ENCODE measurements at places on chromosomes 16 and 17. TPM values are rescaled to one million over a fixed set of nuclear protein-coding genes. Genes with fewer than 3 reads are reported as not detected.

The STH gene
- total RNA-seq = not detected

The TOX3 gene
- not detected for total RNA-seq

The WNT9B gene
- total RNA-seq = 5.6 TPM

The BRD7 gene
- total RNA-seq = 17.7 TPM

The CCL3 gene
- total RNA-seq = not detected

The CHST5 gene
- total RNA-seq = not detected

The CNTNAP1 gene
- 10.5 TPM for total RNA-seq

The CD300H gene
- total RNA-seq = not detected

The ZNF423 gene
- total RNA-seq = 42.9 TPM

The UBE2Z gene
- total RNA-seq = 68.8 TPM

- no peak for DNase-seq
Observed at GRCh38 chr17:3038941-3039340, 24.5 kb downstream of the OR1D5 start.

- DNase-seq = no peak
Observed at GRCh38 chr17:32769846-32770245, 107.1 kb downstream of the MYO1D start.

- no peak for DNase-seq
Observed at GRCh38 chr17:80667462-80668277, 123.0 kb downstream of the RPTOR start.

DNA sequence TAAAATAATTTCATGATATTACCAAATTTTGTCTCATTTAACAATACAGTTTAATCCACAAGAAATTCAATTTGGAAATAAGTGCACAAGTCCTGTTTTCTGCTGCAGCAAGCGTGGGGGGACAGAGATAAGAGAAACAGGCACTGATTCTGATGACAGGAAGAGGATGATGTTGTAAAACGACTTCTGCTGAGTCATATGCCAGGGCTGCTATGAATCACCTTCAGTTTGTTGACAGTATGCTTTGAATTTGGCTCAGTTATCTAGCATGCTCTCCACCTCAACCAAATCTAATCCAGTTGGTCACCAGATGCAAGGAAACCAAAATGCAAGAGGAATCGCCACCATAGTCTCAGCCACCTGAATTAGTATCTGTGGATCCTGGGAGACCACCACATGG lies 244.1 kb upstream of the MON1B start:
- no peak for DNase-seq

DNA sequence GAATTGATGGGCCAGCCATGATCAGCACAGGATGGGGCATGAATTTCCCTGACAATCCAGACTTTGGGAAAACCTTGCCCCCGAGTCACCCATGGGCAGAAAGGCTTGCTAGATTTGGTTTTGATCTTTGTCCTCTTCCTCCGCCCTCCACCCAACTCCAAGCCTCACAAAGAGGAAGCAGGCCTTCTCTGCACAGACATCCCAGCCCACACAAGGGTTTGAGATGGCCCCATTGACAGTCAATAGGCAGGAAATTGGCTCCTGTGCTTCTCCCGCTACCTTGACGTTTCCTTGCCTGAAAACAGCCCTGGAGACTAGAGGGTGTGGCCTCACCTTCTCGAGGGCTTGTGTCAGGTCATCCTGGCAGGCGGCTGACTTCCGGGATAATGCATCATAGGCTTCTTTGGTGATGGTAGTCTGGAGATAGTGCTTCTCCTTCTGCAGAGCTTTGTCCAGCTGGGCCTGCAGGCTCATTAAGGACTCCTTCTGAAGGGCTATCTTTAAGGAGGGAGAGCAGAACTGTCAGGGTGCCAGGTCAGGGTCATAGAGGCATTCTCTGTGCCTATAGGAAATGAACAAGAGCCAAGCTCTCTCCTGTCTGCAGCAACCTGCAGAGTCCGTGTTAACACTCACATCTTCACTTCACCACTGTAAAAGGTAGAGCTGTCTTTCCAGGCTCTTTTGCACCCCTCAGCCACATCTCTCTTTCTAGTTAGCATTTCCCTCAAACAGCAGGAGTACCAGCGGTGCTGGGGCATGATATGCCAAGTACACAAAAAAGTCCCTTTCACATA lies 32.2 kb downstream of the DHX38 start:
- no peak for DNase-seq

- peak; percentile 89 for DNase-seq
Observed at GRCh38 chr16:56657555-56658326, at the start of gene MT1F. Gene MT1F (plus strand): TSS chr16:56657959. CDS start chr16:56658059, 100 bp downstream.

GRCh38 chr17:50139950-50140885 lies 10.3 kb upstream of the SAMD14 start:
- DNase-seq = peak; percentile 90

DNA sequence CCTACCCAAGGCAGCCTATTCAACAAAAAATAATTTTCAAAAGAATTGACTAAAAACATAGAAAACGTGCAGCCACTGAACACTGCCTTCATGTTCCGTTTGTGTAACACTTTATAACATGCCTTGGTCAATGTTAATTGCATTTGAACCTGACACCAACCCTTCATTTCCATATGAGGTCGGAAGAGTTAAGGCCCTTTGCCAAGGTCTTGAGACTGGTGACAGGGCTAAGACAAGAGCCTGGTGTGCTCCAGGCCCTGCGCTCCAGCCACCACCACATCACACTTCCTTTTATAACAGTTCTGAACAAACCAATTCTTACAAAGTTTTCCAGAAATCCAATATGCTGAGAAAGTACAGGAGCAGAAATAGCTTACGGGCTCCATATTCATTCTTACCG lies 4.2 kb downstream of the BBS2 start:
- no peak for DNase-seq

DNA sequence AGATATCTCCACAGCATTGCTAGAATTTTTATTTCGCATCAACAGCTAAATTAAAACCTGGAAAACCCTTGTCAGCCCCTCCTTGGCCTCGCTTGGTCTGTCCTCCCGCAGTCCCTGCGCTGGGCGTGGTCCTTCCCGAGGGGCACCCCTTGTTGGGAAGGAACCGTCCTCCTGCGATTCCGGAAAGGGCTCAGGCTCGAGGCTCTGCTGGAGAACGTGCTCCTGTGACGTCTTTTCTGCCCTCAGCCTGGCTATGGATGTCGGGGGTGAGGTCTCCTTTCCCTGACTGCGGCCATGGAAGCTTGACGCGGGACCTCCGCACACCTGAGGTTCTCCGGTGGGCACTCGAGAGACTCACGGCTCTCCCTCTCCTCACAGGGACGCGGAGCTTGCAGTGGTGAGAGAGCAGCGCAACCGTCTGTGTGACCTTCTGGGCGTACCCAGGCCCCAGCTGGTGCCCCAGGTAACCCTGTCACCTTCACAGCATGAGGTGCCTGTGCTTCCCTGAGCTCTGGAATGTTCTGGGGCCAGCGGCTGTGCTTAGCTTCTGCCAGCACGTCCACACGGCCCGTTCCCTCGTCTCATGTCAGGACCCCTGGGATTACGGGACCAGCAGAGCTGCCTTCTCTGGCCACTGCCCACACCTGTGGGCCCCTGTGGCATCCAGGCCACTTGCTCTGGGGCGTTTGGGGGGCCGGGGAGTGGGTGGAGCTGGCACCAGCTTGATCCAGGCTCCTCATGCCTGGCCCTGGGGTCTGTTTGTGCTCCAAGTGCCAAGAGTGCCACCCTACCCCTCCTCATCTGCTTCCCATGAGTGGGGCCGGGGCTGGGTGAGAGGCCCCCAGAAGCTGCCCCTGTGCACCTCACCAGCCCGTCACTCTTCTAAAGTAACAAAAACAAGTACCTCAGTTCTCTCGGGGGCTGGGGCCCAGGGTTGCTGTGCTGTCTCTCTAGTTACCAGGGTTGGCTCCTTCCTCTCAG lies 101.5 kb upstream of the ZNF750 start:
- DNase-seq = peak; percentile 48

DNA sequence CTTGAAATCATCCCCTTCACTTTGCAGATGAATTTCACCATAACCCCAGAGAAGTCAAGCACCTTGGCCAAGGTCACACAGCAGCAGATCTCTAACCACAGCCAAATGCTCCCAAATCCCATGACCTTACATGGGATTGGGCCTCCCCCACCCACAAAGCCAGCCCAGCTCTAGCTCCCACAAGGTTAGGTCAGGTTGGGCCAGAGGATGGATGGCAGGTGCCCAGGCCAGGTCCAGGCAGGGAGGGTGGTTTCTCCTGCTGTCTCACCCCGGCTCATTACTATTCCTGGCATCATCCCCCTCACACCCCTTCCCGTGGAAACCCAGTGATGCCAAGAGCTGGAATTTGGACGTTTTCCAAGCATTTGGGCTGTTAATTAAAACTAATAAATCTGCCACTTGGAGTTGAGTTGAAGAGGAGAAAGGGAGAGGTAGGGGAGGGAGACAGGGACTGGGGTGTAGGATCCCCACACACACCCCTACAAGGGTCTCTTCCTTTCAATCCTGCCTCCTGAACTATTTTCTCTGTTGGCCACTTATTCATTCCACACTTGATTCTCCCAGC lies 181.6 kb downstream of the TMEM132E start:
- peak; percentile 16 for DNase-seq

DNA sequence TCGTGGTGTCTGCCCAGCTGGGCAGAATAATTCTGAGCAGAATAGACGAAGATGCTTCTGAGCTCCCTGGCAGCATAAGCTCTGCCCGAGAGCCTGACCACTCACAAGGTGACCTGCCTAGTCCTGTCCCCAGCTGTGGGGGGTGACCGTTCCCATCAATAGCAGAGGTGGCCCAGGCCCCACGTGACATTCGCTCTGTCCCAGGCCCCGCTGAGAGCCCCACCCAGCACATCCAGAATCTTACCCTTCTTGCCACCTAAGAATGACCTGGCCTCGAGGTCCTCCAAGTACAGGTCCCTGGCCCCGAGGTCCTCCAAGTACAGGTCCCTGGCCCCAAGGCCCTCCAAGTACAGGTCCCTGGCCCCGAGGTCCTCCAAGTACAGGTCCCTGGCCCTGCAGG lies 695 bp upstream of the TMEM204 start:
- no peak for DNase-seq

- no peak for DNase-seq
Observed at GRCh38 chr16:2475413-2476344, 752 bp downstream of the TBC1D24 start.

DNA sequence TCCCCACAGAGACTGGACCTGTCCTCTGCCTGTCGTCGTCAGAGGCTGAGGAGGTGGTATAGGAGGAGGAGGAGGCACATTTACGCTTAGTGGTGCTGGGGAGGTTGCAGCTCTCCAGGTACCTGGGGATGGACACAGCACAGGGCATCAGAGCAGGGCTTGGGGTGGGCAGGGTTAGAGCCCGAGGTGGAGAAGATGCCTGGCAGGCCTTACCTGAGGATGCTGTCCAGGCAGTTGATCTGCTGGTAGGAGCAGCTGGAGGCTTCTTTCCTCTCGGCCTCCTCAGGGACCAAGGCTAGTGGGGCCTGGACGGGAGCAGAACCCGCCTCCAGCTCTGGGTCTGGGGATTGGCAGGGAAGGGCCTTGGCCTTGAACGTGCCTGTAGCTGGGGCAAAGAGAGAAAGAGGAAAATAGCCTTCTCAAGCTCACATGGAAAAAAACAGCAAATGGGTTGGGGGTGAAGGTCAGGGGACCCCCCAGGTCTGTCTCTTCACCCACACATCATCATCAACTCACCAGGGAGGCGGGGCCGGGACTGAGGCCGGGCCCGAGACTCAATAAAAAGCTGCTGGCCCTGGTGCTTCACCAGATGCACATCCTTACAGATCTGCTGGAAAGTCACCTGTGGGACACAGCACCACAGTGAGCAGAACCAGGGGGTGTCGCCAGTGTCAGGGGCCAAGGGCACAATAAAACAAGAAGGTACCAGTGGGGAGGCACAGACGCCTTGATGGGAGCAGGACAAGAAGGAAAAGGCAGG lies 5.6 kb downstream of the PER1 start:
- DNase-seq = no peak

GRCh38 chr17:74807925-74808324 lies 31.8 kb upstream of the NAT9 start:
- no peak for DNase-seq

DNA sequence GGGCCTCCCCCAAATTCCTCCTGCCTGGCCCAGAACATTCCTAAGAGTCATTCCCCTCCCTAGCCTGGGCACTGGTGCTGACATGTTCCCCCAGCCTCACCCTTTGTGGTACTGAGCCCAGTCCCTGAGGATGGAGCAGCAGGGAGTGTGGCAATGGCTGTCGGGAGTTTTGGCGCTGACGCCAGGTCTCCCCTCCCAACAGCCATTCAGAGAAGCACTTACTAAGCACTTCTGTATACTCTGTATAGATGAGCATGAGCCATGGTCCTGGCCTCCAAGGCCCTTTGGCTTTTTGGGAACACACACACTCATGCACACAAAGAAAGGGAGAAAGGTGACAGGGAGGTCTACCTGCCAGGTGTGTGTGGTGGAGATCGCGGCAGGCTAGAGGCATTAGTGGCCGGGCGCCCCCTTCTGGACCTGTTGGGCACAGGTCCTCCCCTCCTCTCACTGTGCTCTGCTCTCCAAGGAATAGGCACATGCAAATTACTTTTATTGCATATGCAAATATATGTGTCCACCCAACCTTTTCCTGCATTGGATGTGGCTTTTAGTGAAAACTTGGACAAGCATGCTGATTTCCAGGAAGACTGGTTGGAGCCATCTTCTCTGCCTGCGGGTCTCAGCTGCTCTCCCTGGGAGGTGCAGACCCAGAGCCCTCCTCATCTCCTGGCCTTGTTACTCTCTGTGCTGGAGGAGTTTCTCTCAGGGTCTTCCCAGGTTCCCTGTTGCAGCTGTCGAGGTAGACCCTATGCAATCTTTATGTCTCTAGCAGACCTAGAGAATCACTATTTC lies 17.4 kb upstream of the C17orf107 start:
- no peak for DNase-seq

DNA sequence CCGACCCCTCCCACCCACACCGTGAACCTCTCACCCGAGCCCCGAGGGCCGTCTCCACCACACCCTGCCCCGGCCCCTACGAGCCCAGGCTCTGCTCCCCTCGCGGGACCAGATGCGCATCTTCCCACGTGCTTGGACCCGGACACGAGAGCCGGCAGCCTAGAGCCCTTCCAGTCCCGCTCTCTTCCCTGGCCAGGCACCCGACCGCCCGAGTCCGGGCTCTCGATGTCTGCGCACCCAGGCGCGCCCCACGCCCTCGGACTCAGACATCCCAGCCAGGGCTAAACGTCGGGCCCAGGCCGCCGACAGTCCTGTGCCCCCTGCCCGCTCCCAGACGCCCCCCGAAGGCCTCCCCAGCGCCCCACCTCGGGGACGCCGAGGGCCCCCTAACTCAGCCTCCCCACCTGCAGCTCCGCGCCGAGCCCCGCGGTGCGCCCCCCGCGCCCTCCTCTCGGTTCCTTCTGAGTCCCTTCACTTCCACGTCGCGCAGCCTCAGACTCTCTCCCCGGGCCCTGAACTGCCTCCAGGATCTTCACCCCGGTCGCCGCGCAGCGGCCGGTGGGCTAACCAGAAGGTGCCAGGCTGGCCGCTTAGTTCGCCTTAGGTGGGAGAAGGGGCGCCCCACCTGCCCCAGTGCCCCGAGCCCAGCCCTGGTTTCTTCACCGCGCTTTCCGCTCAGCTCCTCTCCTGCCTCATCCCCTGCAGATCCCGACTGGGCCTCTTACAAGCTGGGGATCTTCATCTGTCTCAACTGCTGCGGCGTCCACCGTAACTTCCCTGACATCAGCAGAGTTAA lies 688 bp downstream of the ADAP2 start:
- no peak for DNase-seq

- no peak for DNase-seq
Observed at GRCh38 chr16:23079675-23080301, 69.5 kb downstream of the USP31 start.

All from ascending aorta (tissue), 2 donors.